Activated T-helper 1 cell treated with anti-CD3 and anti-CD28 coated beads, Interleukin-12 subunit alpha, Interleukin-12 subunit beta, Interleukin-2, Interleukin-4 antibody, amounts not matched to agents 30 ng/mL and 10 ng/mL and 1 ng/mL, durations not matched to agents 14 hours and 24 hours and 36 hours (primary cell): ENCODE measurements at places on chromosomes 7 and 10. TPM values are rescaled to one million over a fixed set of nuclear protein-coding genes. Genes with fewer than 3 reads are reported as not detected.

The TRPV6 gene
- not detected in 2 replicates for total RNA-seq

The CCDC146 gene
- total RNA-seq, result 1.2 and 2.1 TPM in 2 replicates

The TMEM196 gene
- total RNA-seq, result not detected in 2 replicates

The TEX36 gene
- total RNA-seq, result not detected in 2 replicates

The OSBPL3 gene
- 90.6 and 101 TPM in 2 replicates for total RNA-seq

The SPDYE11 gene
- total RNA-seq, result not detected in 2 replicates

- no peak for DNase-seq
Observed at GRCh38 chr7:104851268-104851667, 162.7 kb upstream of the KMT2E start.

- no peak for DNase-seq
Observed at GRCh38 chr10:67923551-67923950, 39.1 kb downstream of the SIRT1 start.

GRCh38 chr7:133931053-133931452, 196.1 kb upstream of the LRGUK start:
- DNase-seq, result no peak

- DNase-seq, result peak; percentile 48
Observed at GRCh38 chr10:74585231-74586087, 240.9 kb upstream of the KAT6B start.

- no peak for DNase-seq
Observed at GRCh38 chr10:71599518-71599917, 120.1 kb downstream of the C10orf105 start.

DNA sequence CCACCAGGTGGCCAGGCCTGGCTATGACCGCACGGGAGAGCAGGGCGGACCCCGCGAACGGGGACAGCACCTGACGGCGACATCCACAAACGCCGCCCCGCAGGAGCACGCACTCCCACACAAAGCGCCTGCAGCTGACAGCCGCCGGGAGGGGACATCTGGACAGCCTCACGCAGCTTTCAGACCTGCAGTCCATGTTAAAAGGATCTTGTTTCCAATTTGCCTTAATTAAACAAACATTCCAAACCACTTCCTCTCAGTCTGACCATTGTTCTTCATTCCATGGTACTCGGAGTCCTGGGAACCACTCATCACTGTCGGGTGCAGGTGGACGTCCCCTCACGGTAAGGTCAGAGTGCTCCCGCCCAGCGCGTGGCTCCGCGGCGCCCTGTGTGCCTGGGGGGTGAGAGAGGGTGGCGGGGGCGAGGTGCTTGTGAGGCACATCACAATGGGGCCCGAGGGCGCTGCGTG, 5.9 kb upstream of the GPER1 start:
- DNase-seq, result no peak

- no peak for DNase-seq
Observed at GRCh38 chr7:87704590-87704989, 76.4 kb downstream of the RUNDC3B start.

GRCh38 chr10:107807836-107808235, 643.3 kb upstream of the SORCS1 start:
- no peak for DNase-seq

DNA sequence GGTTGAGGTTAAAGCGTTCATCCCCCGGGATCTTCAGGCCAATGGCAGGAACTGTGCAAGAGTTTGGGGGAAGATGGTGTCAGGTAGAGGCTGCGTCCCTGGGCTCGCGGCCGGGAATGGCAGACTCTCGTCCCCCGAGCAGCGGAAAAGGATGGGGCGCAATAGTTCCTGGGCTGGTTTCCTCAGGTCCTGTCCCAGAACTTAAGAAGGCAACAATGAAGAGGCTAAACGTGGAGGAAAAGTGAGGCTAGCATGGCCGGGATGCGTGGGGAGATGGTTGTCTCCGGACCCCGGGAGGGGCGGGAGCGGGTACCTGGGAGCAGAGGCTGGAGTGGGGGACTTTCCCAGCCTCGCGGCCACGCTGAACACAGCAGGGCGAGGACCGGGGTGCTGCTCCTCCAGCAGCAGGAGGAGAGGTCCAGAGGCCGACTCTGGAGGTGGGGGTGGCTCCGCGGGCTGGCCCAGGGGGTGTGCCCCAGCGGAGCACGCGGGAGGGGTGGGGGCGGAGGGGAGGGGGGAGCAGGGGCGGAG, 882 bp downstream of the IRF5 start:
- DNase-seq, result peak; percentile 14

DNA sequence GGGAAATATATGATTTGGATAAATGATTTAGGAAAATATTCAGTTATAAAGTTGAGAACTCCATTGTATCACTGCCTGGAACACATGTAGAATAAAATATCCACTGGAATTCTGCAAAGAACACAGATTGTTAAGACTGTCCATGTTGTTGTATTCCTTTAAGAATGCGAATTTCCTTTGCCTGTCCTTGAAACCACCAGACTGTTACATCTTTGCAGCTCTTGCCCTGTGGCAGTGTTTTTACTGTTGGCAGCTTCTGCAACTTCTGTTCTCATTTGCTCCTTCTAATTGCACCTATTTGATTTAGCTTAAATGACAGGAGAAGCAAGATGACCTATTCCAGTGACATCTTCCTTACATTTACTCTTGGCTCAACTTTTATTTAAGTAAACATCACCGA, 39.7 kb downstream of the MALSU1 start:
- DNase-seq, result no peak

GRCh38 chr7:80833289-80834268, 85.3 kb downstream of the SEMA3C start:
- no peak for DNase-seq

GRCh38 chr7:24885305-24885704, 94.7 kb downstream of the OSBPL3 start:
- no peak for DNase-seq

DNA sequence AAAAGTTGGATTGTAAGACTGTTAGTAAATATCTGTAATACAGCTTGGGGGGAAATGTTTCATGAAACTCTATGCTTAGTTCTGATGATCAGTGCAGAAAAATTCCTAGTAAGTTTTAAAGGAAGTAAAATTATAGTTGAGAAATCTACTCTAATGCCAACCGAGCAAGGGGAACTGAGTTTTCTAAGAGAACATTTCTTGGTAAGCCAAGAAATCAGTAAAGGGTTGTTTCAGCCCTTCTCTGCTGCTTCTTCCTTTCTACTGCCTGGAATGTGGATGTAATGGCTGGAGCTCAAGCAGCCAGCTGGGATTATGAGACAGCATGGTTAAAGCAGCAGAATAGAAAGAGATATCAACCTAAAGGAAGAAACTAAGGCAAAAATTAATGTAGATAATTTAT, 15.9 kb upstream of the AKR1B1 start:
- DNase-seq, result no peak

GRCh38 chr7:159328096-159328495, 183.4 kb upstream of the VIPR2 start:
- DNase-seq, result no peak

GRCh38 chr7:100585511-100586265, at the start of gene LRCH4:
Gene LRCH4 (minus strand): TSS chr7:100586129. CDS start chr7:100586100, 29 bp downstream.
- DNase-seq, result peak; percentile 57

GRCh38 chr7:142690554-142691182, 58.6 kb upstream of the PRSS1 start:
- no peak for DNase-seq

- DNase-seq, result no peak
Observed at GRCh38 chr10:60382946-60383681, 6.6 kb downstream of the ANK3 start.

GRCh38 chr7:13894377-13894776, 95.1 kb downstream of the ETV1 start:
- no peak for DNase-seq

- no peak for DNase-seq
Observed at GRCh38 chr7:130113887-130114286, 43.6 kb downstream of the KLHDC10 start.

DNA sequence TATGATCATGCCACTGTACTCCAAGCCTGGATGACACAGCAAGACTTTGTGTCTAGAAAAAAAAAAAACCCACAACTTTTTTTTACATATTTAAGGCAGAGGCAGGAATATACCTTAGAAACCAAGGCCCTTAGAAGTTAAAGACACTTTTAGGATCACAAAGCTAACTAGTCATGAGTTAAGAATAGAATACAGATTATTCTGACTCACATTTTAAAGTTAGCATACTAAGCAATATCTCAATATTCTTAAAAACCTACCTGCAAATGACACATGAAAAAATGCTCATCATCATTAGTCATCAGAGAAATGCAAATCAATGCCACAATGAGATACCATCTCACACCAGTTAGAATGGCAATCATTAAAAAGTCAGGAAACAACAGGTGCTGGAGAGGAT, 177.7 kb downstream of the CHCHD3 start:
- DNase-seq, result no peak

- no peak for DNase-seq
Observed at GRCh38 chr7:5296015-5296610, 13.4 kb downstream of the SLC29A4 start.

DNA sequence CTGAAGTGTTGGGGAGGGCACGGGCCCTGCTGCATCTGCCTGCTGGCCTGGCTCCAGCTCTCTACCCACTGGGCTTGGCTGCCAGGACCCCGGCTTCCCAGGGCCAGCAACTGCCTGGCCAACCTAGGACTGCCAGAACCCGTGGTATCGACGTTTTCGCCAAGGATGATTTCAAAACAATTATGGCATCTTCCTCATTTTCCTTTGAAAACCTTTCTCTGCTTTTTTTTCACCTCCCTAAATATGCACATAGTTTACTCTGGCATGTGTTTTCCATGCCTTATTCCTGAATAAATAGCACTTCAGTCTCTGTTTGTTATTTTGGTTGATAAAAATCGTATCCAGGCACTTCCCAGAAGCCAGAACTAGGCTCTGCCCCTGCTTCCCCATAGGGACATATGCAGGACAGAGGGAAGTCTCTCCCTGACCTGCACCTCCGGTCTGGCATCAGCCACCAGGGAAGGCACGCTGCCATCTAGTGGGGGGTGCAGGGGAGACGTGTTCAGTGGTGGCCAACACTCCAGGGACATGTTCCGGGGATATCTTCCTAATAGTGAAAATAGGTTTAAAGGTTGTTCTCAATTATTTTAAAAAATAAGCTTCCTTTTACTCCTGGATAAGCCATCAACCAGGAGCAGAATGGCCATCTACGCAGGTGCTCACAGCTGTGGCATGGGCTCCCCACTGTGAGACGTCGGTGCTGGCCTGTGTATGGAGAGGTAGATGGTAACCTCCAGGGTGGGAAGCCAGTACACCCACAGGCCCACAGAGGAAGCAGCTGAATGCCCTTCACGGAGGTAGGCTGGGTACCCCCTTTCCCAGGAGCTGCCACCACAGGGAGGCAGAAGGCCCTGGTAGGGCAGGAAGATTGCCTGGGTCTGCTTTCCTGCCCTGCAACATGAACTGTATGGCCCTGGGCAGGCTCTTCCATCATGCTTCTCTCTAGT, 30.7 kb upstream of the ANTXRL start:
- DNase-seq, result peak; percentile 21

GRCh38 chr7:98210513-98211220, 572 bp upstream of the BHLHA15 start:
- DNase-seq, result no peak

DNA sequence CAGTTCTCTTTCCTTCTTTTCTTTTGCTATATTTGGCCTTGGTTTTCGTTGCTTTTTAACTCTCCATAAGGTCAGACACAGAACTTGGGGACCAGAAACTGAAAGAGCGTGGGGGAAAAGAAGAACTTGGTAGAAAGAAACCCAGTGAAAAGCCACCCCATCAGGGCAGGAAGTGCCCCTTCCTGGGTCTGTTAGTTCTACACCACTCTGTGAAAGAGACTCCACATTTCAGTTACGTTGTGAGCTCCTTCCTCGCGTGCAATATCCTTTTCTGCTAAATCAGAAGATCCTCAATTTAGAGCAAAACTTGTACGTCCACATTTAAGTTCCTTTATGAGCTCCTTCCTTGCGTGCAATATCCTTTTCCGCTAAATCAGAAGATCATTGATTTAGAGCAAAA, 220.6 kb upstream of the FOXK1 start:
- no peak for DNase-seq

- no peak for DNase-seq
Observed at GRCh38 chr10:13593535-13593934, 6.8 kb downstream of the PRPF18 start.

GRCh38 chr7:41885748-41886147, 182.9 kb upstream of the INHBA start:
- no peak for DNase-seq

GRCh38 chr10:29007748-29008610, 280.9 kb upstream of the LYZL1 start:
- DNase-seq, result no peak

DNA sequence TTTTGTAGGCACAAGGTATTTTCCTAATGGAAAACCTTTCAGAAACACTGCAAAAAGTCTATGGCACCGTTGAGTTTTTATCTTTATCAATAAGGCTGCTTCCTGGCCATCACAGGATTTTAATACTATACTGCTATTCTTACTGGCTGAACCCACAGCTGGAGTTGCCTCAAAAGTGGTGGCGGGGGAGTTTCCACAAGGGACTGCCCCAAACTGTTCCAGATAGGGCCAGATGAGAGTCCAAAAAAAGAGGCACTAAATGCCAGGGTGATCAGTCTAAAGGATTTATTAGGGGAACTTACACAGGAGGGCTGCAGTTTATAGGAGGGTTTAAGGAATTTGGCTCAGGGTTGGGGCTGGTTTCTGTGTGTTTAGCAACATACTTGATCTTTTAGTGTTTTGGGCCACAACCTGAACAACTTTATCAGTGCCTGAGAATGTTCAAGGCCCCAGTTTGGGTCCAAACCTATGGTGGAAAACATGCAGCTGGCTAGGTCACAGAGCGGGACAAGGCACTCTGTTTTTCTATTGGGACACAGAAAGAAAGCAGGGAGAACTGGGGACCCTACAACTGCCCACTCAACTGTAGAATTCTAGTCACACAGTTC, 41.4 kb downstream of the STAM start:
- DNase-seq, result no peak

DNA sequence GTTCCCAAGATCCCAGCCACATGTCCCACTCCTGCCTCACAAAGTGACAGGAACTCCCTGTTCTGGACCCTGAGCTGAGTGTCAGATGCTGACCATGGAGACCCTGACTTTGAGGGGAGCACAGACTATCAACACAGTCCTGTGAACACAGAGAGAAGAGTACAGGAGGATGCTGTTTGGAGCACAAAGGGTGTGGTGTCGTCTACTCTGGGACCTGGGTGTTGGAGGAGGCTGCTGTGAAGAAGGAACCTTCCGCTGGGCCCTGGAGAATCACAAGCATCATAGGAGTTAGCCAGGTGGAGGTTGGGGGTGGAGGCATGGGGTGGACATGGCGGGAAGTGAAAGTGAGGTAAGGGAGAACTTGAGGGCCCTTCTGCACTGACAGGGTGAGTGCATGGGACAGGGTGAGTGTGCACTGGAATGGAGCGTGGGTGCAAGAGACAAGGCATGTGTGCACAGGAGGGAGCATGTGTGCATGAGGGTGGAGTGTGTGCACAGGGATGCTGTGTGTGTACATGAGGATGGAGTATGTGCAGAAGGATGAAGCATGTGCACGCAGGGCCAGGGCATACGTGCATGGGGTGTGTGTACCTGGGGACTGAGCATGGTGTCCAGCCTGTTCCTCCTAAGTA, 70.7 kb upstream of the ANTXRL start:
- no peak for DNase-seq

GRCh38 chr7:116953372-116953905, at the start of gene ST7:
Gene ST7 (plus strand): TSS chr7:116953501. CDS start chr7:116953541, 40 bp downstream.
- peak; percentile 35 for DNase-seq
